CD4-positive, alpha-beta T cell treated with Interleukin-4 for 1 hour (primary cell): ENCODE measurements at places on chromosomes 12 and 14.

- no peak for DNase-seq
Measured at GRCh38 chr14:26206640-26207039, 391.2 kb downstream of the NOVA1 start.

GRCh38 chr12:112809684-112810083 lies 18.1 kb downstream of the RPH3A start:
- DNase-seq, result no peak

DNA sequence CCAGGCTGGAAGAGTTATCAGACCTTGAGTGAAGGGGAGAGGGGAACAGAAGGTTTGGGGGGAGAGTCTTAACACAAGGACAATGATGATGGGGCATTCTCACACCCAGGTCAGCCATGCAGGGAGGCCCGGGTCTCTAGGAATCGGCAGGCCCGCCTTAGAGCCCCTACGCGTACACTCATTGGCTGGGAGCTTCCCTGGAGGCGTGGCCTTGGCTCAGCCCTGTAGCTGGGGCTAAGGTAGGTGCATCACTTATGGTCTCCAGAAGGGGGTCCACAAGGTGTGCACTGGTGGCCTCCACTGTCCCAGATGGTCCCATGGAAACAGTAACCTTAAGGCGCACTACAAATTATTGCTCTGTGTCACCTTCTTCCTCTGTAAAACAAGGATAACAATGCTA lies 660.1 kb downstream of the MED13L start:
- DNase-seq, result no peak

- no peak for DNase-seq
Measured at GRCh38 chr12:130828895-130829294, 10.2 kb downstream of the STX2 start.

DNA sequence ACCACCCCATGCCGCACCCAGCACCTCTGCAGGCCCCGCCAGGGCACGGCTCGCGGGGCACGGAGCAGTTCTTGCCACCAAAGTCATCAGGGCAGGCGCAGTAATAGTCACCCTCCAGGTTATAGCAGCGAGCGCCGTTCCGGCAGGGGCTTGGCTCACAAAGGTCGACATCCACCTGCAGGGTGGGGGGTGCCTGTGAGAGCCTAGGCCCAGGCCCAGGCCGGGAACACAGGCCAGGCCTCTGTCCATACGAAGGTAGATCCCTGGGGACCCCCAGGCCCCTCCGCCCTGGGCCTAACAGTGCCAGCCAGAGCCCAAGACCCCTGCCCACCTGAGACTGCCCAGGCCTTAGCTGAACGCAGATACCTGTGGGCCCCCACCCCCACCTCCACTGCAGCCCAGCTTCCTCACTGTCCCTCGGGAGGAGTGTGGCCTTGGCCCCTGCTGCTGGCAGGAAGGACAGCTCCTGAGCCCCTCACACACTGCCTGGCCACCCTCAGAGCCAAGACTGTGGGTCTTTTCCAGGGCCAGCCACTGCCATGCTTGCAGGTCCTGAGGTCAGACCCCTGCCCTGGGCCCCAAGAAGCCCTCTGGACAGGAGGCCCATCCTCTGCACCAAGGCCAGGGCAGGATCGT lies 19.3 kb downstream of the JAG2 start:
- no peak for DNase-seq

DNA sequence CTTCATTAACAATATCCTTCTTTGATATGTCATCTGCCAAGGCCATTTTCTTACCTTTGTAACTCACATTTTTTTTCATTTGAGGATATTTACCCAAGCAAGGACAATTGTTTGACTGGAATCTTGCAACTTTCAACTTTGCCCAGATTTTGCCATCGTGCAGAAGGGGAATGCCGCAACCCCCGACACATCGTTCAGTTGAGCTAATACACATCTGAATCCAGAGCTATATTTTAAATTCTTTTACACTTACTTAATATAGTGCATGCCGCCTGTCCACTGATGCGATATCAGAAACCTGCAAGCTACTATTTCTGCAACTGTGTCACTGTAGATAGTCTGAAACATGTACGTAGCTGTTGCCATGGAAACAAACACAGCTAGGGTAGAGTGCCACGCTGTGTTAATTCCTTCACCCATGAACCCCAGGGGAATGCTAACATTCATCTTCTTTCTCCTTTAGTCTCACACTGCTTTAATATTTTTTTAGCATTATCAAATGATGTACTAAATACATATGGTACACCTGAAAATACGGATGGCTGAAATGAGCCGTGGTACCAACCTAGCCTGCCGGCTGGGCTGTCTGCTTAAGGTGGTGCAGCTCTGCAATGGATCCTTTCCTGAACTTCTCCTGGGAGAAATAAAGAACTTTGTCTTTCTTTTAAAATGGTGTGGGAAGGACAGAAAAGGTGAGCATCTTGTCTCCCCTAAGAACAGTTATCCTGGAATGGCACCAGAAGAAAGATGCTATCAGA lies 77.0 kb upstream of the FOXN3 start:
- DNase-seq, result no peak
